Stimulated activated CD4-positive, alpha-beta T cell treated with anti-CD3 and anti-CD28 coated beads, Interleukin-15, amount 100 ng/mL, for 1 hour (primary cell): ENCODE measurements at places on chromosomes 2 and 18.

- no peak for DNase-seq
These were observed 10.6 kb downstream of the COL5A2 start for GRCh38 chr2:189168856-189169499.

DNA sequence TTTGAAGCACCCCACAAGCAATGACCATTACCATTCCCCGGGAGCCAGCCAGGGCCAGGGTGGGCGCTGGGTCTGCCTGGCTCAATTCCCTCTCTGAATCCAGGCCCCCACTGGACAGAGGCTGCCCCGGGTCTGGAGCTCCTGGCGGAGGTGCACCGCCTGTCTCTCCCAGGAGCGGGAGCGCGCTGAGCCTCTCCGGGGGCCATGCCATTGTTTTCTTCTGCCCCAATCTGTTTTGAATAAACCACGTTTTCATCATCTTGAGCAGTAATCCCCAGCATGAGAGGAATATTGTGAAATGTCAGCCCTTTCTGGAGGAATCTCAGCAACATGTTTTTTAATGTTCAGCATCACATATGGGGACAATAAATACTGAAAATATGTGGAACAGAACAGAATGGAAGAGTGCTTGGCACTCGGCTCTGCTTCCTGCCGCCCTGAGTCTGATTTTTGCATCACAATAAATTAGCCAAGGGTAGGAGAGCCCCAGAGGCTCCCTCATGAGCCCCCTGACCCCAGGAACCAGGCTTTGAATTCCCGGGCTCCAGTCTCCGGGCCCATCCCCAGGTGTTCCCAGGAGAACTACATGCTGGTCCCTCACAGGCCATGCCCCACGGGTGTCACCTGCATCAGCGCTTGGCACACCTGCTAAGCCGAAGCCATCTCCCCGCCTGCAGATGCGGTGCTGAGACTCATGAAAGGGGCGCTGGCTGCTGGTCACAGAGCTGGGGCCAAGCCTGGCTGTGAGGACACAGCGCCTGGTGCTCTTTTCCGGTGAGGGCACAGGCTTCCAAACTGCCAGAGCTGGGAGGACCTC, 88.8 kb downstream of the INHBB start:
- no peak for DNase-seq

- no peak for DNase-seq
These were observed 98.9 kb downstream of the RTP5 start for GRCh38 chr2:241968417-241968816.

DNA sequence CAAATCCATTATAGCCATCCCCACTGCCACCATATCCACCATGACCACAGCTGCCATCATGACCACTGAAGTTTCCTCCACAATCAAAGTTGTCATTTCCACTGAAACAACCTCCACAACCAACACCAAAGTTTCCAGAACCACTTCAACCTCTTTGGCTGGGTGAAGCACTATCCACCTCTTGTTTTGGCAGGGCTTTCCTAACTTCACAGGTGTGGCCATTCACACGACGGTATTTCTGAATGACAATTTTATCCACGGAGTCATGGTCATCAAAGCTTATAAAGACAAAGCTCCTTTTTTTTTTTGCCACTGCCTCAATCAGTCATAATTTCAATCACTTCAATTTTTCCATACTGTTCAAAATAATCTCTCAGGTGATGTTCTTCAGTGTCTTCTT, 89.8 kb upstream of the UGP2 start:
- no peak for DNase-seq

GRCh38 chr2:68438455-68439303, 28.4 kb downstream of the FBXO48 start:
- no peak for DNase-seq

DNA sequence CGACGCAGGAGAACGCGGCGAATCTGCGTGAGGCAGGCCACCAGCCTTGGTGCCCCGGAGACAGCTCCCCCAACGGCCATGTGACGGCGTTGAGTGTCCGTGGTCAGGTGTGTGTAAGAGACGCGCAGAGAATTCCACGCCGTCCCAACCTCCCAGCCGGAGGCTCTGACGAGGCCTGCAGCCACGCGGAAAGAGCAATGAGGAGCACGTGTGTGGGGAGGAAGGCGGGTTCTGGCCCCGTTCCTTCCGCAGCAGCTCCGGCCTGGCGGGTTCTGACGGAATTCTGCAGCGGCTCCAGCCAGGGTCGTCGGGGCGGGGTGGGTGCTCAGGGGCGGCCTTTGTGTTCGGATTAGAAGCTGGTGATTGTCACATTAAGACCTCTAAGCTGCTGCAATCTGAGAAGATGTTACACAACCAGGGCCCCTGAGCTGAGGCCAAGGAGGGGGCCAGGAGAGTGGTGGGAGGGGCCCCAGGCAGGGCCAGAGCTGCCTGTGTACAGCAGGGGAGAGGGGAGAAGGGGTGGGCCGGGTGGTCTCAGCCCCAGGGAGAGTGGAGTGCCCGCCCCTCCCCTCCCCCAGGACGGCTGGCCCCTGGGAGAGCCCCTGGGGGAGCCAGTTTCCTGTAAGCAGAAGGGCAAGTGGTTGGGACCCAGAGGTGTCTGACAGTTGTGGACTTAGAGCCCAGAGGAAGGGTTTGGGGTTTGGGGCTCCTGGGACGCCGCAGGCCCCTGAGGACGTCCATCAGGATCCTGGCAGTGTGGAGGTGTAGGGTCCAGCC, 5.1 kb upstream of the GAL3ST2 start:
- no peak for DNase-seq

DNA sequence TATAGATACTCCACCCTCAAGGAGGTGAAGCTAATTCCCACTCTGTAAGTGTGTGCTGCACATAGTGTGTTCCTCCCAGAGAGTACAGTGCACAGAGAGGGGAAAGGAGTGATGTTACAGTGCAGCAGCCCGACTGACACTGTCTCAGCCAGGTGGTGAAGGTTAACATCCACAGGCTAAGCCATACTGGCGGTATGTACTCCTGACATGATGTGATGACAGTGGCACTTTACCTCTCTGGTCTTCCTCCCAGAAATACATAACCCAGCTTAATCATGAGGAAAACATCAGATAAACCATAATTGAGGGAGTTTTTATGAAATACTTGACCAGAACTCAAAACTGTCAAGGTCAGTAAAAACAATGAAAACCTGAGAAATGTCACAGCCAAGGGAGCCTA, 107.1 kb downstream of the RAB3GAP1 start:
- DNase-seq, result no peak

- DNase-seq, result no peak
These were observed 70.5 kb downstream of the CLHC1 start for GRCh38 chr2:55161295-55162210.

GRCh38 chr2:227323818-227324217, 1.2 kb upstream of the MFF start:
- DNase-seq, result no peak

DNA sequence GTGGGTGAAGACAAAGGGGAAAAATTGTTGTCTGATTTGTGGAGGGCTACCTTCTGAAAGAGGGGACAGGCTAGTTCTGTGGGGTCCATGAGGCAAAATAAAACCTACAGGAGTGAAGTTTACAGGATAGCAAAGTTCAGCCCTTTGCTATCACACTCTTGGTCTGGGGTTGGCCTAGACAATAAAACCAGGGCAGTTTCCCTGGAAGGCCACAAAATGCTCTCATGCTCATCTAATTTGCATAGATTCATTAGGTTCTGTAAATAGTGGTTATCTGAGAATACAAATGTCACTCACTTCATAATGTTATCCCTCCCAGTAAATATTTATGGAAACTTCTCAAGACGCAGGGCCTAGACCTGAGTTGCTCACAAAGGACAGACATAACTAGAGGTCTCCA, 63.6 kb downstream of the INSIG2 start:
- no peak for DNase-seq

- no peak for DNase-seq
These were observed 58.3 kb upstream of the DTNA start for GRCh38 chr18:34651586-34652369.

DNA sequence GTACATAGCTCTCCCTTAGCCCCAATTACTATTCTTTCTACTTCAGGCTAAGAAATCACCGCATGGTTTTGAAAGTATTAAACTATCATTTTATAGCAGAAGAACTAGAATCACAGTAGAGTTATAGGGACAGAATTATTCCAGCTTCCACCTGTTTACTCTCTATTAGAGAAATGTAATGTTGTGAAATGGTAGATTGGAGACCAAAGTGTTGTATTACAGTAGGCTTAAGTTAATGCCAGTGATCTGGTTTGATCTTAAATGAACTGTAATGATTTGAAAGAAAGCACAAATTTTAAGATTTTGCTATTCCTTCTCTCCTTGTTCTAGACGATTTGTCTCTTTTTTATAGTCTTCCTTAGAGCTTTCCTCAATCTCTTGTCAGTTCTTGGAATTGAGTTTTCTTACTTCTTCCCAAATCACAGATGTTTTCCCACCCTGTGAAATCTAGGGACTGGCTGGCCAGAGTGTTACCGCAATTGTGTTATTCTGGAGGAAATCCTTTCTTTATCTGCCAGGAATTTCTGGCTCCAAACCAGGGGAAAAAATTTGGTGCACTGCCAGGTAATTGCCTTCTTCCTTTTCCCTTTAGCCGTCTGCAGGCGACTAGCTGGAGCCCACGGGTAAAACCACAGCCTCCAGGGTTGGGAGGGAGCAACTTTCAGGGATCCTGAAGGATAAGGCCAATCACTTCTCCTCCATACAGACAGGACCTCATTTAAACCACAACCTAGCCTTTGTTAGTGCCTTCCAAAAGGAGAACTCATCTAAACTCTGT, 51.7 kb downstream of the NOP58 start:
- DNase-seq, result no peak

DNA sequence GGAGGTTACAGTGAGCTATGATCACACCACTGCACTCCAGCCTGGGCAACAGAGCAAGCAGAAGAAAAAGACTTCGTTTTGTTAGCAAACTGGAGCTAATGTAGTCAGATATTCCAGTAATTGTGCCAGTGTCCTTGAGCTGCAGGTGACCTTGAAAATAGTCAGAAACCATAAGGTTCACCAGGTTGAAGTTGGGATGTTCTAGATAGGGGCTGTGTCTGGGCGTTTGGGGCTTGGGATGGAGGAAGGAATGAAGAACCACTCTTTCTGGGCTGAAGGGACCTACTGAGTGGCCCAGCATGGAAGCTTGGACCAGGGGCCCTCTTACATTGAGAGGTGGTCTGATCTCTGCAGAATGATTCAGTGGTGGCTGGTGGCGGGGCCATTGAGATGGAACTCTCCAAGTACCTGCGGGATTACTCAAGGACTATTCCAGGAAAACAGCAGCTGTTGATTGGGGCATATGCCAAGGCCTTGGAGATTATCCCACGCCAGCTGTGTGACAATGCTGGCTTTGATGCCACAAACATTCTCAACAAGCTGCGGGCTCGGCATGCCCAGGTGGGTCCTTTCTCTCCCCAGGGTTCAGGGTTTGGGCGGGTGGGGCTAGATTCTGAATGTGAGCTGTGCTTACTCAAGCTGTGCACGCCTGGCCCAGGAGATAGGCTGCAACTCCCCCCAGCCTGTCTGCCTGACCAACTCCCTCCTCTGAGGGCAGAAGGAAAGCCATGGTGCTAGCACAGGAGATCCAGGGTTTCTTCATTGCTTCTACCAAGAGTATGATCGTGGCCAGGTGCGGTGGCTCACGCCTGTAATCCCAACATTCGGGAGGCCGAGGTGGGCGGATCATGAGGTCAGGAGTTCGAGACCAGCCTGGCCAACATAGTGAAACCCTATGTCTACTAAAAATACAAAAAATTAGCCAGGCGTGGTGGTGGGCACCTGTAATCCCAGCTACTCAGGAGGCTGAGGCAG, 17.1 kb downstream of the CCT7 start:
- no peak for DNase-seq

GRCh38 chr2:68741805-68742306, 7.2 kb downstream of the ARHGAP25 start:
- DNase-seq, result no peak

- no peak for DNase-seq
These were observed 128.8 kb upstream of the MSH6 start for GRCh38 chr2:47653902-47654789.

GRCh38 chr2:17199741-17200140, 318.5 kb downstream of the RAD51AP2 start:
- DNase-seq, result no peak

DNA sequence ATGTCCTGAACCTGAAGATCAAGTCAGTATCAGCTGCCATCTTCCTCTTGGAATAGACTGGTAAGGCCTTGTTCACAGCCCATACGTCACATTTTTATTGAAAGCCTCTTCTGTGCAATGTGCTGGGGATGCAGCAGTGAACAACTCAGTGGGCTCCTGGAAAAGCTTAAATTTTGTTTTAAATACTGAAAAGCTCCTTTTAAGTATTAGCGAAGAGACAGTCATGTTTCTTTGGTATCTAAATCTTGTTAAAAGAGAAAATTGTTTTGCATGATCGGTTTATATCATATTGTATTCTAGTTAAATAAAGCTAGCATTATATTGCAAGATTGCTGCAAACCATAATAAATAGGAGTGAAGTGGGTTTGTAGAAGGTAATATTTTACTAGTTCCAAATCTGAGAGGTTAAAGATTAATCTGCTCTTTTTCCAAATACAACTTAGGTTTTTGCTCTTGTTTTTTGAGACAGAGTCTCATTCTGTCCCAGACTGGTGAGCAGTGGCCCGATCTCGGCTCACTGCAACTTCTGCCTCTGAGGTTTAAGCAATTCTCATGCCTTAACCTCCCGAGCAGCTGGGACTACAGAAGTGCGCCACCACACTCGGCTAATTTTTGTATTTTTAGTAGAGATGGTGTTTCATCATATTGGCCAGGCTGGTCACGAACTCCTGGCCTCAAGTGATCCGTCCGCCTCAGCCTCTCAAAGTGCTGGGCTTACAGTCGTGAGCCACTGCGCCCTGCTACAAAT, 1.6 kb upstream of the RMDN2 start:
- no peak for DNase-seq

DNA sequence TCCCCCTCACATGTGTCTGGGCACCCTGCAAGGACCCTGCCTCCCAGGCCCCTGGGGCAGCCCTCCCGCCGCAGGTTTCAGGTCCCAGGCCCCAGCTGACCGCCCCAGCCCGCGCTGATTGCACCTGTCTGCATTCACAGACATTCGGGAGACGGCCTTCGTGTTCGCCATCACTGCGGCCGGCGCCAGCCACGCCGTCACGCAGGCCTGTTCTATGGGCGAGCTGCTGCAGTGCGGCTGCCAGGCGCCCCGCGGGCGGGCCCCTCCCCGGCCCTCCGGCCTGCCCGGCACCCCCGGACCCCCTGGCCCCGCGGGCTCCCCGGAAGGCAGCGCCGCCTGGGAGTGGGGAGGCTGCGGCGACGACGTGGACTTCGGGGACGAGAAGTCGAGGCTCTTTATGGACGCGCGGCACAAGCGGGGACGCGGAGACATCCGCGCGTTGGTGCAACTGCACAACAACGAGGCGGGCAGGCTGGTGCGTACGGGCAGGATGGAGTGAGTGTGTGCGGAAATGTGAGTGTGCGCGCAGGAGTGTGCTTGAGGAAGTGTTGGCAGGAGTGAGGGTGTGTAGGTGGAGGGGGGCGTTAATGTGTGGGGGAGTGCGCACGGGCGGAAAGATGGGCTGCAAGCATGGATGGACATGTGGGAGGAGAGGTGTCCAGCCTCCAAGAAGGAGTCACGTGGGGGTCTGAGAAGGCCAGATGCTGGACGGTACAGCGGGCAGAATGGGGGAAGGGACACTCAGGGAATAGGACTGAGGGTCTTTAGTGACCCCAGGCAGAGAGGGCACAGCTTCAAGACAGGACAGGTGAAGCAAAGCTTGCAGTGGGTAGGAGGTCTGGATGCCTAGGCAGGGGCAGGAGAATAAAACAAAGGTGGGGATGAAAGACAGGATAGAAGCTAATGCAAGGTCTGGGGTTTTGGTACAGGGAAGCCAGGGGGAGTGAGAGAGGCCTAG, 9.0 kb upstream of the WNT10A start:
- DNase-seq, result no peak
